ENCODE measurements at places on chromosomes 7 and 10.
A peak's percentile ranks its signal among the peaks of the same experiment; 100 is the strongest.

DNA sequence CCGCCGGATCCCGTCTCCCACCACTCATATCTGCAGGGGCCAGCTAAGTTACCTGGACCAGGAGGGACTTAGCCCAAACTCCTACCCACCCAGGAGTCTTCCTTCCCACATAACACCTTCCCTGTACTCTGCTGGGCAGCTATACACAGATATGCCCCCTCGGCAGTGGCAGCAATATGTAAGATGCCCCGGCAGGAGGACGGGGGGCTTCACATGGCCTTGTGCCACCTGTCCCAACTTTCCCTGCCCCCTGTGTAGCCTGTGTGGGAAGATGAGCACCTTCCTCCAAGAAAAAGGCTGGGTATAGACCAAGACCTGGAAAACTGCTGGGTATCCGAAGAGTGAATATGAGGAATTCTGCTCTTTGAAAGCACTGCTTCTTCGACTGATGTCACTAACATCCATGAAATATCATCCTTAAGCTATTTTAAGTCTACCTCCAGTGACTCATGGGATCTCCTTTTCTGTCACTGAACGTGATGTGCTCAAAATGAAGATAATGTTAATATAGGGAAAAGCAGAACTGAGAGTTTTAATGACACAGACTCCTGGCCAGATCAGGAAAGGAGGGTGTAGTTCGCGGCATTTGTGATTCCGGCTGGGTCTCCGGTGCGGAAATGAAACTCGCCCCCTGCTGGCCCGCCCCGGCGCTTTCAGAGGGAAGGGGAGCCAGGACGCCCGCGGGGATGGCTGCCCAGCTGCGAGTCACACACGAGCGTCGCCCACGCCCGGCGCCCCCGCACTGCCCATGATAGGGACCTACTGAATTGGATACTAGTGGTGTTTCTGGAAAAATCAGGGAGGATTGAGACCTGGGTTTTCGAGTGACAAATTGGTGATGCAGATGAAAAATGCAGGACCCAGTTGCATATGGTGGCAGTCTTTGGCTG, 256.9 kb upstream of the NFE2L3 start:
- peak; percentile 63 for DNase-seq

- DNase-seq: no peak
Observed at GRCh38 chr10:118259288-118259906, 82.7 kb downstream of the FAM204A start.

- DNase-seq: no peak
Observed at GRCh38 chr7:121178452-121178851, 150.3 kb upstream of the WNT16 start.

DNA sequence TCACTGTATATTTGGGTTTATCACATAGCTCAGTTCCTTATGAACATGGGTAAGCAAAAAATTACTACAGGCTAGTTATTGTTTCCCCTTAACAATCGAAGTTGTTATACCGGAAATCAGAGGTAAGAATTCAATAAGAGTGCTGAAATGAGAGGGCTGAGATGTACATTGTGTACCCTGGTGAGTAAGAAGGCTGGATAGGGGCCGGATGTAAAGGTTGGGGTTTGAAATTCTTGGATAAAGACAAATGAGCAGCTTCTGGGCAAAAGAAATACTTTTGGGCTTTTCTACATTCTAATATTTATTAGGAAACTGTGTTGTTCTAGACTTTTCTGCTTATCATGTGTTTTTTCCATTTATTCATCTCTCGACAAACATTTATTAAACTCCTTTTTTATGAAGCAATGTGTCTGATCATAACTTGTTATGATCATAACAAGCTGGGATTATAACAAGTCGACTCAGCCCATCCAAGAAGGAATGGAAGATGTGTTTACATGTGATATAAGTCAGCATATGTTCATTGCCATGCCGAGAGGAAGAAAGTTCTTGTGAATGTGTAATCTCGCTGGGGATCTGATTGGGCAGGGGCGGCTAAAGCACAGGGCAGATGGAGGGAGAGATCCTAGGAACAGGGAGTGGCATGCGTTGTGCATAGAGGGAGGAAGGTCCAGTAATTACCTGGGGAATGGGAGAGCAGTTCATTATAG, 155.3 kb downstream of the PLXDC2 start:
- DNase-seq: no peak

GRCh38 chr10:35950701-35951100, 308.6 kb upstream of the FZD8 start:
- no peak for DNase-seq

GRCh38 chr10:89653410-89653869, 8.4 kb upstream of the PANK1 start:
- DNase-seq: peak; percentile 65

DNA sequence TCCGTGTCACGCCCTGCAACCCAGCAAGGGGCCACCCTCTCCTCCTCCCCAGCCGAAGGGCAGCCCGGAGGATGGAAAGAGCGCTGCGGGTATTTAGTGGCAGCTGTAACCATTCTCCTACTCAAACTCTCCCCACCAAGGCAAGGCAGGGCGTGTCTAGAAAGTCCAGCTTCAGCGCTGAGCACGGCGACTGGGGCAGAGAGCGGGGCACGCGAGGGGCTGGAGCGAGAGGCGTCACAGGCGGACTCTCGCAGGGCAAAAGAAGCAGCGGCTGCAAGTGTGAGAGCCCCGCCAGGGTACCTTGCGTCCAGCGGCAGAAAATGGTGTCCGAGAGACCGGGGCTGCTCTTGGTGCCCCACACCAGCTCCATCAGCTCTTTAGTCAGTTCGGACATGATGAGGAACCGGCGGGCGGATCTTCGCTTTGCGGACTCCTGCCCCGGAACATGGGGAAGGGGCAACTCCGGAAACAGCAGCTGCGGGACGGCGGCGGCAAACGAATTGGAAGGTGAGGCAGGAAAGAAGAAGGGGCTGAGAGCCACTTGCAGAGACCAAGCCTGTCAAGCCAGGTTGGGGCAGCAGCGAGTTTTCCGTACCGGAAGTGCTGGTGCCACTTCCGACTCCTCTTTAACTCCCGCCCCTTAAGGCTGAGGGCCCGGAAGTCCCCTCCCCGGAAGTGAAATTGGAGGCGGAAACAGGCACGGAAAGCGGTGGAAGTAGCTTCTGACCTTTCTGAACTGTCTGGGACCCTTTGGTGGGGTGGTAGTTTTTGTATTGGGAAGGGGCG, at the start of gene MINDY3:
TSS of gene MINDY3 (minus strand) at position 602 of the 786 bp plus-strand sequence. CDS start at position 394, 208 bp downstream.
- DNase-seq: peak; percentile 26

DNA sequence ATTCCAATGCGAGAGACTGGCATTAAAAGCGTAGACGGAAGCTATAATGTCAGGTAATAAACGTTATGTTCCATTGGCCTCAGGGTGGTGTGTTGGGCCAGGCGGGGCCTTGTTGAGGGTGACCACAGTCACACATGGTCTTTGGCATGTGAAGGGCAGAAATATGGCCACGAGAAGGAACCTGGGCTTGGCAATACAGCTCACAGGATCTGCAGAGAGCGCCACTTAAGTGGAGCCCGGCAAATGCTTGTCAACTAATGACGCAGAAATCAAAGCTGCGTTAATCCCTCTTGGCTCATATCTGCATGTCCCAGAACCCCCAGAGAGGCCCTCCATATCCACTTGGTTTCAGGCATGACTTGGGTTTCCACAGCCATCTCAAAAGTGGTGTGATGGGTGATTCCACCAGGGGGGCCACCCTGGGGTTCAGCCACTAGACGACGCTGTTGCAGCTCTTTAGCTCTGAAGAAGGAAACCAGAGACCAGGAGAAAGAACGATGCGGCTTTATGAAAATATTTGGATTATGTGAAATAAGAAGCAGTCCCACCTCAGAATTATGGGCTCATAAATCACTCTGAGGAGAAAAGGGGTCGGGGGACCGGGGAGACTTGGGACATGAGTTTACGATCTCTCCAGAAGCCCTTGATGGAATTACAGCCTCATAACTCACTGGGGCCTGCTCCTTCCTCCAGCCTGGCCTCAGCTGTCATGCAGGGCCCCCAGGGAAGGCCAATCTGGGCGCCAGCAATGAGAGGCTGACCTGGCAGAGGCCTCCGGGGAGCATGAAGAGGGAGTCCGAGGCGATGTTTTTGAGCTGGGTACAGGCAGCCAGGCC, 462.5 kb downstream of the PLXNA4 start:
- DNase-seq: no peak

GRCh38 chr10:130652964-130653578, 516.9 kb downstream of the GLRX3 start:
- no peak for DNase-seq

DNA sequence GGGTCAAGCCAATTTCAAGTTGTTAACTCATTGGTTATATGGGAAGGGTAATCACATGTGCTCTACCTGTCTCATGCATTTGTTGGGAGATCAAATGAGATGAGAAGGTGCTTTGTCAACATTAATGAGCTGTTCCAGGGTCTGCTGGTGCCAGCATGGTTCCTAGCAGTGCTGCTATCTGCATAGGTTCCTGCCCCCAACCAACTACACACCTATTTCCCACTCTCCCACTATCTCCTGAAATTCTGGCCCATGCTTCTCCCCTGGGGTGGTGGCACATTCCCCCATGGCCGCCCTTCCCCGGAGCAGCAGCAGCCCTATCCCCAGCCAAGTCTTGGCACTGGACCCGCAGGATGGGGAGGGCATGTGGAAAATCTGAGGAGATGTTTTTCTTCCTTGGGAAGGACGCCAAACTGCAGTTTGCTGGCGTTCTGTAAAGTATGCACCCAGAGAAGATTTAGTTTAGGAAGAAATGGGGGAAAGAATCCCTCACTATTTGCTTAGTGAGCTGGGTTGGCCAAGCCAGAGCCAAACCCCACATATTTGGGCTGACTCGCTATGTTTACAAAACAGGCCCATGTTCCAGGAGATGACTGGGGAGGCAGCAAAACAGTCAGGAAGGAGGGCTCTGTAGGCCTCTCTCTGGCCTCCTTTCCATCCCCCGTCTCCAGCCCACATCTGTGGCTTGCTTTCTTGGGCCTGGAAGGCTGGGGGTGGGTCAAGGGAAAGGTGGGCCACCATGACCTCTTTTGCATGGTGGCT, 42.5 kb downstream of the PPP1R3C start:
- DNase-seq: no peak

- DNase-seq: no peak
Observed at GRCh38 chr10:43222210-43222720, 44.6 kb downstream of the RASGEF1A start.

GRCh38 chr10:103923502-103923901, 5.5 kb upstream of the STN1 start:
- DNase-seq: no peak

DNA sequence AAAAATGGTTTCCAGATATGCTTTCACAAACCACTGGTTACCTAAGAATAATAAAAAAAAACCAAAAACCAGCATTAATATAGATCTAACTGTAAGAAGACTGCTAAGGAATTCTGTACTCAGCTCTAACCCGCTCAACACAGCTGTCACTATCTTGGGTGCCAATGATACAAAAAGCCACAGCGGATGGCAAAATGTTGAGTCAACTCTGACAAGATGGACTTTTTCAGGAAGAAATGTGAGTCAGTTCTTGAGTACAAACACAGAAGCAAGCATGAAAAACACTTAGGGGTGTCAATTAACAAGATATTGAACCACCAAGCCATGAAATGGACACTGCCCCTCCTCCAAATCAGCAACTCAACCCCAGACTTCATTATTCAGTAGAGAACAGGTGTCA, 55.0 kb downstream of the CTTNBP2 start:
- no peak for DNase-seq

DNA sequence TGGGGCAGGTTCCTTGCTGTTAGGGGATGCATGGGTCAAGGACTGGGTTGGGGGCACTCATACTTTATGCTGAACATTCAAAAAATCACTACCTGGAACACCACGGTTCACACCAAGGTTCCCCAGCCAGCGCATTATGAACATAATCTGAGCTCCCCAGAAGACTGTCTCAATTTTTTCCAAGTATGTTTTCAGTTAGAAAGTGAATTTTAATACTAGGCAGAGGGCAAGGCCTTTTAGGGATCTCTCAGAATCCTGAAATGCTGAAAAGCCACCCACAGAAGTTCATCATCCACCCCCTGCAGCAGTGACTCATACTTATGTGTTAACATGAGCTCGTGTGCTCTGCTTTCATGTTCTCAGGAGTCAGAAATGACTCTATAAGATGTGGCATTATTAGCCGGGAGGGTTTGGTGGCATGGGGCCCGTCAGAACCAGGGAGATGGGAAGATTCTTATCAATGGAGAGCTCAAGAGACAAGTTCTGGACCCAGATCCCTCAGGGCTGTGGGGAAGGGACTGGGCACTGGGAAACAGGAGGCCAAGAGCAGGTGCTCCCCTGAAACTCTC, 185.2 kb upstream of the ITGB1 start:
- DNase-seq: no peak

GRCh38 chr7:16504019-16504418, 22.6 kb upstream of the LRRC72 start:
- no peak for DNase-seq

GRCh38 chr7:75951506-75951905, 36.6 kb downstream of the POR start:
- DNase-seq: no peak

GRCh38 chr10:101766306-101766705, 9.6 kb downstream of the FGF8 start:
- DNase-seq: no peak

- no peak for DNase-seq
Observed at GRCh38 chr7:46759711-46760480, 822.0 kb downstream of the TNS3 start.

DNA sequence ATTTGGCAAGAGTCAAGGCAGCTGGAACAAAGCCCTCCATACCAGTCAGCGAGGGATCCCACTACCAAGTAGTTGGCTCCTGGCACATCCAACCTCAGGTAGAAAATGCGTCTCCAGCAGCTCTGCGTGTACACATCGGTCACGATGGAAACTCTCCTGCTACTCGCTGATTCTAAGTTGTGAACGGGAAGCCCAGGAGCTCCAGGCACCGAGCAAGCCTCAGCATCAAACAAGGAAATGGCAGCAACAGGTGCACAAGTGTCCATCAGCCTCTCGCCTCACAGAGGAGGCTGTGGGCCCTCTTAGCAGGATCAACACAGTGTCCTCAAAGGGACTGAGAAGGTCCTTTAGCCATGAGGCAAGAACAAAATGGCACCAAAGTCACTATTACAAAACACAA, 127.0 kb downstream of the TCERG1L start:
- no peak for DNase-seq

DNA sequence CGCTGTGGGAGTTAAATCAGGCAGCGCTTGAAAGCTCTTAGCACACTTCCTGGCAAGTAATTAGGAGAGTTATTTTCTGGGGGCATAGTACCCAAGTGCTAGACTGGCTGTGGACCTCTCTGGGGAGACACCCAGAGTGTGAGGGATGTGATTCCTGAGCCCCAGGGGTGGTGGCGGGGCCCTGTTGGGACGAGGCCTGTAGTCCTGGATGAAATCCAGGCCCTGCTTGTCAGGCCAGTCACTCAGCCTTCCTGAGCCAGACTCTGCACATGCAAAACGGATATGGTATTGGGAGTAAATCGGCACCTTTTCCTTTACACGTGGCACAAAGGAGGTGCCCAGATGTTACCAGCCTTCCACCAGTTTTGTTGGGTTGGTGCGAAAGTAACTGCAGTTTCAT, 31.2 kb downstream of the TRRAP start:
- no peak for DNase-seq

DNA sequence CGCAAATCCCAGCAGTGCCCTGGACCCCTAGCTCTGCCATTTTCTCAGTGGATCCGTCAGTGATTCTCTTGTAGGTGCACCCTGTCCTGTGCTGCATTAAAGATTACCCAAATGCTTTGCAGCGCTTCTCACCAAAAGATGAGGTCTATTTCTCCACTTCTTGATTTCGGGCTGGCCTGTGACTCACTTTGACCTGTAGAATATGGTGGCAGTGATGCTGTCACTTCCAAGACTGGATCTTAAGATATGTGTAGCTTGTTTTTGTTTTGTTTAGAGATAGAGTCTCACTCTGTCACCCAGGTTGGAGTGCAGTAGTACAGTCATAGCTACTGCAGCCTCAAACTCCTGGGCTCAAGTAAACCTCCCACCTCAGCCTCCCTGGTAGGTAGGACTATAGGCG, 37.0 kb upstream of the ZMIZ1 start:
- DNase-seq: no peak

- DNase-seq: no peak
Observed at GRCh38 chr10:112446055-112446854, 459 bp downstream of the ZDHHC6 start.

Data from GM12878 (cell line).